T-helper 9 cell (primary cell): ENCODE measurements at places on chromosomes 1 and 21.
A peak's percentile ranks its signal among the peaks of the same experiment; 100 is the strongest.

DNA sequence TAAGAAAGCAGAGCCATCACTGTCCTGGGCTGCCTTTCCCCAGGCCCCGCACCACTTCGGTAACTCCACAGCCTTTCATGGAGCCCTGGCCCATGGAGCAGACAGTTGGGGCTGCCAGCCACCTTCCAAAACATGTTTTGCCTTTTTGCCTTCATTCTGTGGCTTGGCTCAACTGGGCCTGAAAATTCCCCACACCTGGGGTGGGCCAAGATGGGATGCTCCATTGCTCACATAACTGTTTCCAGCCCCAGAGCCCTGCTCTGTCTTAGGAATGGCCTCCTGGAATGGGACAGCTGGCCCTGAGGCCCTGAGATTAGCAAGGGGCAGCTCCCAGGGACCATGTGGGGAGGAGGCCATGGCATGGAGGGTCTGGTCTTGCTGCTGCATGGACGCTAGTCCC is 10.9 kb upstream of the PRELP start:
- no peak for DNase-seq

DNA sequence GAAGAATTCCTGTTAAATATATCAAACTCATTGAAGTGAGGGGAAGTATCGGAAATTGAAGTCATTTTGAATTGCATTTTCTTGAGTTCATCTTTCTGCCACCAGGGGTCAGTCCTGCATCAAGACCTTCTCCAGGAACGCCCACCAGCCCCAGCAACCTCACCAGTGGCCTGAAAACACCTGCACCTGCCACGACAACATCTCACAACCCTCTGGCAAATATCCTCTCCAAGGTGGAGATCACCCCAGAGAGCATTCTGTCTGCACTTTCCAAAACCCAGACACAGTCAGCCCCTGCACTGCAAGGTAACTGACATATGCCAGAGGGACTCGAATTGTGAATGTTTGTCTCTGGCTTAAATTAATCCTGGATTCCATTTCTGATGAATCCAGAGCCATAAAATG is 22.8 kb upstream of the TARS2 start:
- peak; percentile 58 for DNase-seq

DNA sequence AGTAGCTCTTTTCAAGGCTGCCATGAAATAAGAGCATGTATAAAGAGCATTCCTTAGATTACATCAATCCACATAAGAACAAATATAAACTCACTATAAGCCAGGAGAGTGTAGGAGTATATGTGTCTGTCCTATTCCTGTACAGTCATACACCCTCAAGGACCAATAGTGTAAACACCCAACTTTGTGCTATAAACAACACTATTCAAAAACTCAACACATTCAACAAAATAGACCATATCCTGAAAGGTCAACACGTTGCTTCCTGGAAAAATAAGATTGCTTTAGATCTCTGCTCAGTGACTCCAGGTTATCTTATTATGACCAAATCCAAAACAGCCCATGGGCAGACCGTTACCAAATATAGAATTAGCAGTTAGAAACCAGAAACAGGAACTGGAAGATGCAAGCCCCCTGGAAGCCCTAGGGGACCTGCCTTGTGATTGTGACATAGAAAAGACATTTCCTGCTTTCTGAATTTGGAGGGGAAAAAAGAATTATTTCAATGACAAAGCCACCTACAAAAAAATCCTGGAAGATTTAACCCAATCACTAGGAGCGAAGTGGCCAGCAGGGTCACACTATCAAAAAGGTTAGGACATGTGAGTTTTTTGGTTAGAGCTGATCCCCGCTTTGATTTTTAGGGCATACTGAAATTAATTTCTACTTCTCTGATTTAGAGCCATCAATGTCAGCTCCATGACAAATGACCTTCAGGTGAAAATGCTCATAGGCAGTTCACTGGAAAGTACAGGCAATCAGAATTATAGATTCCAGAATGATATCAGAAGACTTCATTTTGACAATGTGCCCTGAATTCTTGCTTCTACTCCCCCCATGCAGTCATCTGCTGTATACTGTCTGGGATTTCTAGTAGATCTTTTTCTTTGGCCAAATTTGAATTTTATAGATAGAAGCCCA is 59.9 kb downstream of the LRRC8C start:
- DNase-seq = no peak

DNA sequence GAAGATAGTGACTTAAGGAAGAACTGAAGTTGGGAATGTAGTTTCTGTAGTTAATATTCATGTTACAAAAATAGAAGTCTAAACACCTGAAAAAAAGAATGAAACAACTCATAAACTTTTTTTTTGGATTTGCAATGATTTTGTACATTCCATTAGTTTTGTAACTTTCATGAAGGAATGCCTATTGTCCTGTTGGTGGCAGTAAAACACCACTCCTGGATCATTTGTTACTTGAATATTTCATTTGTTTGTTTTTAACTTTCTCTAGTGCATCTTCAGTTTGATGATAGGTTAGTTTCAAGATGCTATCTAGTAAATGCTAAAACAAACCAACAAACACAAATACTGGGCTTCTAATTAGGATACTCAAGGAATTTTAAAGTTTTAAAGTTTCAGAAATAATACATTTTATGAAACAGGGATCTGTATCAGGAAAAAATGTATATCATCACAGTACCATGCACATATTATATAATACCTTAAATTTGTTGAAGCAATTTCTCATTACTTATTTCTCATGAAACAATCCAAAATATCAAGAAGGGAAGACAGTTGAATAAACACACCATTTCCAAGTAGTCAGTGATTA is 229.7 kb upstream of the CACYBP start:
- DNase-seq = no peak

DNA sequence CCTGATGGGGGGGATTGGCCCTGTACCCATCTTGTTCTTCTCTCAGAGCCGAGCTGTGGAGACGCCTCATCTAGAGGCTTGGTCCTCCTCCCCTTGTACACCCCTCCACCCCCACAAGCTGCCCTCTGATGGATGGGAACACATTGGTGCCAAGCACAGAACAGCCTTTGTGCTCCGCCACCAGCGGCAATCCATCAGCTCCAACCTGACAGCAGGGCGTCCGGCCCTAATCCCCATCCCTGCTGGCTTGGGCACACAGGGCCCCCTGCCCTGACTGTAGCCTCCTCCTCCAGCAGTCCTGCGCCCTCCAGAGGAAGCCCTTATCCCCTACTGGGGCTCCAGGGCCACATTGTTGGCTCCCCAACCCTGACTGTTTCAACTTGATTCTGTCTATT is 3.8 kb upstream of the MYOG start:
- DNase-seq = no peak

- DNase-seq = no peak
Observed at GRCh38 chr1:103457886-103458455, 67.5 kb upstream of the RNPC3 start.

DNA sequence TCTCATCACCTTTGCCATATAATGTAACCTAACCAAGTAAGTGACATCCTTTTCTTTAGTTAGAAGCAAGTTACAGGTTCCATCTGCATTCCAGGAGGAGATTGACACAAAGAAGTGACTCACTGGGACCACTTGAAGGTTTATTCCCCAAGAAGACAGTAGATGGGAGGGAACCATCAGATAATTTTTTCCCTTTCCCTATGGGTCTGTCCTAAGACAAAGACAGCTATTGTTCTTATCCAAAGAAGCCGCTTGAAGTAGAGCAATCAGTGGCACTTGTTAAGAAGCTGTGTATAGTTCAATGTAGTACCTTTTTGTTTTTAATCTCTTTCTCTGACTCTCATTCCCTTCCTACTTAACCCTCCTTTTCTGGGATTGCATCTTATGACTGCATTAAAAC is 139.9 kb upstream of the B3GALT2 start:
- no peak for DNase-seq

- no peak for DNase-seq
Observed at GRCh38 chr1:23638786-23639241, 52.8 kb upstream of the RPL11 start.

DNA sequence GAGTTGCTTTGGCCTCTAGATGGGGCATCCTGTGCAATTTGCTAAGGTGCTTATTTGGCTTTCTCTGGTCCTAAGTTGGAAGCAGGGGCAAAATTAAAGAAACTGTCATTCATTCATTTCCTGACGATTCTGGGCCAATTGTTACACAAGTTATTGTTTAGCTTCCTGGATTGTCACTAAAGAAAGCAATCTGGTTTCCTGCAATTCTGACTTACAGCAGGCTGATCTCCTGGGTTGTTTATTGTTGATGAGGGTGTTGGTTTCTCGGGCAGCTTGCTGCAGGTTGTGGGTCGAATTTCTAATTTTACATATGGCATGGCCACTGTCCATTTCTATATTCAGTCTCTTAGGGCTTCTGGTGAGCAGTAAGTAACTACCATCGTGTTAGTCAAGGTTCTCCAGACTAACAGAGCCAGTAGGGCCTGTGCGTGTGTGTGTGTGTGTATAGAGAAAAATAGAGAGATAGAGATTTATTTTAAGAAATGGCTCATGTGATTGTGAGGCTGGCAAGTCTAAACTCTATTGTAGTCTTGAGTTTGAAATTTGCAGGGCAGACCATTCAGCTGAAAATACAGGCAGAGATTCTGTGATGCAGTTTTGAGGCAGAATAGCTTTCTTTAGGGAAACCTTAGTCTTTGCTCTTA is 30.4 kb downstream of the CTH start:
- DNase-seq = no peak

DNA sequence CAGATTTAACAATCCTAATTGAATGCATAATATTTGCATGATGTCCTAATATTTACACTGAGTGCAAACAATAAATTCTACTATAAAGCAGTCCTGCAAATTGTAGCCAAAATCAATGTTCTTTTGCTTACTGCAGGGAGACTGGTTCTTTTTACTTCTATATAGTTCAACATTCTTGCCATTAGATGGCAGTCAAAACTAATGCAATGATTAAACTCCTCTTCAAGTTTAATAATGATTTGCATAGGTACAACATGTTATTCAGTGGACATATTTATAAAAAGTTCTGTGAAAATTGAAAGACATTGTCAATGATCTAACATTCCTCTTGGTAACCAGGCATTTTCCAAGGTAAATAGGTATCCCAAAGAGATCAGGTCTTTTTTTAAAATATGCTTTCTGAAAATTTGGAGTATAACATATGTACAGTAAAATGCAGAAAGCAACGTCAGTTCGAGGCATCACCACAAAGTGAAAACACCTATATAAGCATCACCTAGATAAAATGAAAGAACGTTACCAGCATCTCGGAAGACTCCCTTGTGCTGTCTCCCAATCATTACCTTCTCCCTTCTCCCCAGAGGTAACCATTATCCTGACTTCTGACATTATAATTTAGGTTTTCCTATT is 9.8 kb upstream of the FNBP1L start:
- no peak for DNase-seq

- peak; percentile 80 for DNase-seq
Observed at GRCh38 chr1:155000726-155001424, 1.7 kb upstream of the ZBTB7B start.

DNA sequence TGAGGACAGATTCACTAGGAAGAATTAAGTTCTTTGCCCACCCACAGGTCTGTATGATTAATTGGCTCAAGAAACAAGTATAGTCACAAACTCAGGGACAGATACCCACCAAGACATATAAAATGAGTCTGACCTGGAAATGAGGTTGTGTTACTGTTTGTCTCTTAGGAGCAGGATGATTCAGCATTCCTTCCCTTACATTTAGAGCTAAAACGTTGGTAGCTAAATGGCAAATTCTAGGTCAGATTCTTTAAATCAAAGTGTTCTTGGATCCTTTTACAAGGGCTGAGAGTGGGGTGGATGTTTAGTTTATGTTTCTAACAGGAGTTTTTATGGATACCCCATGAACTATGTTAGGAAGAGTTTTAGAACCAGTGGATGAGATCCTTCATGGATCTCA is 4.7 kb downstream of the RIMKLA start:
- DNase-seq = no peak

DNA sequence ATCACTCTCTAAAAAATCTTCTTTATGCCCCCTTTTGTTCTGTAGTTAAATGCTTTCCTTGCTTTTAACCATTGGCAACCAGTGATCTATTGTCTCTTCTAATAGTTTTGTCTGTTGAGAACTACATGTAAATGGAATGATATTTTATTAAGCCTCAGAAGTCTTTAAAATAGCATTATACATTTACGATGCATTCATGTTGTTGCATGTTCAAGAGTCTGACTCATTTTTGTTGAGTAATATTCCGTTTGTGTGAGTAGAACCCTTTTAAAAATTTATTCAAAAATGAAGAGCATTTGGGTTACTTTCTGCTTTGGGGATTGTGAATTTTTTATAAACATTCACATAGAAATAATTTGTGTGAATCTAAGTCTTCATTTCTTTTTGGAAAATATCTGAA is 1352.9 kb downstream of the NCAM2 start:
- no peak for DNase-seq

GRCh38 chr1:163076981-163077761 is 8.0 kb downstream of the RGS4 start:
- no peak for DNase-seq

DNA sequence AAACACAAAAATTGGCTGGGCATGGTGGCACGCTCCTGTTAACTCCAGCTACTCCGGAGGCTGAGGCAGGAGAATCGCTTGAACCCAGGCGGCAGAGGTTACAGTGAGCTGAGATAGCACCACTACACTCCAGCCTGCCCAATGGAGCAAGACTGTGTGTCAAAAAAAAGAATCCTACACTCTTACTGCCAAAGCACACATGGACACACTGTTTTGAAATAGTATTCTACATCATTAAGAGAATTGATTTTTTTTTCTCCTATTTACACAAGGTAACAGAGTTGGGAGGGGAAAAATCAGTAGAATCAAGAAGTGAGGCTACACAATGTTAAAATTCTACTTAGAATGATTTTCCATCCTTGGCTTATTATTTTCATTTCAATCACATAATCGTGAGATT is 42.1 kb upstream of the SDC3 start:
- no peak for DNase-seq

- DNase-seq = no peak
Observed at GRCh38 chr1:216209125-216209524, 214.1 kb downstream of the USH2A start.

- no peak for DNase-seq
Observed at GRCh38 chr1:51219022-51219421, 17.1 kb upstream of the RNF11 start.

GRCh38 chr1:41724926-41725325 is 193.8 kb downstream of the HIVEP3 start:
- no peak for DNase-seq

- DNase-seq = no peak
Observed at GRCh38 chr1:156475568-156476500, 24.7 kb downstream of the MEF2D start.

- DNase-seq = no peak
Observed at GRCh38 chr1:113684153-113684541, 75.1 kb downstream of the PHTF1 start.

- no peak for DNase-seq
Observed at GRCh38 chr21:36647279-36648093, 51.4 kb upstream of the SIM2 start.
